Activated T-helper 2 cell treated with anti-CD3 and anti-CD28 coated beads, Interferon-gamma antibody, Interleukin-2, Interleukin-4, amounts not matched to agents 10 μg/mL and 5 μg/mL and 100 μg/mL, durations not matched to agents 14 hours and 24 hours and 36 hours (primary cell): ENCODE measurements at places on chromosomes 16 and 17. TPM values are rescaled to one million over a fixed set of nuclear protein-coding genes. Genes with fewer than 3 reads are reported as not detected.
A peak's percentile ranks its signal among the peaks of the same experiment; 100 is the strongest.

Gene SYT17
- 0.34 and 0.57 TPM in 2 replicates for total RNA-seq

Gene TEKT5
- not detected in 2 replicates for total RNA-seq

- no peaks in the 10 kb centered on the region for H3K36me3 ChIP-seq
- no peak overlapping the region for H3K27ac ChIP-seq
- peaks cover 40% of the 10 kb centered on the region for H3K27me3 ChIP-seq
- DNase-seq = no peak
- H3K4me1 ChIP-seq = no peaks in the 10 kb centered on the region
Measured at GRCh38 chr17:49465331-49465903, 29.7 kb upstream of the NGFR start.

- DNase-seq = no peak
- no peak overlapping the region for H3K4me3 ChIP-seq
- no peak overlapping the region for H3K27ac ChIP-seq
- H3K4me1 ChIP-seq = no peaks in the 10 kb centered on the region
- peaks cover 49% of the 10 kb centered on the region for H3K36me3 ChIP-seq
Measured at GRCh38 chr16:19708296-19709205, 9.5 kb downstream of the KNOP1 start.

Gene PRKCA
- total RNA-seq = 268 and 272 TPM in 2 replicates

DNA sequence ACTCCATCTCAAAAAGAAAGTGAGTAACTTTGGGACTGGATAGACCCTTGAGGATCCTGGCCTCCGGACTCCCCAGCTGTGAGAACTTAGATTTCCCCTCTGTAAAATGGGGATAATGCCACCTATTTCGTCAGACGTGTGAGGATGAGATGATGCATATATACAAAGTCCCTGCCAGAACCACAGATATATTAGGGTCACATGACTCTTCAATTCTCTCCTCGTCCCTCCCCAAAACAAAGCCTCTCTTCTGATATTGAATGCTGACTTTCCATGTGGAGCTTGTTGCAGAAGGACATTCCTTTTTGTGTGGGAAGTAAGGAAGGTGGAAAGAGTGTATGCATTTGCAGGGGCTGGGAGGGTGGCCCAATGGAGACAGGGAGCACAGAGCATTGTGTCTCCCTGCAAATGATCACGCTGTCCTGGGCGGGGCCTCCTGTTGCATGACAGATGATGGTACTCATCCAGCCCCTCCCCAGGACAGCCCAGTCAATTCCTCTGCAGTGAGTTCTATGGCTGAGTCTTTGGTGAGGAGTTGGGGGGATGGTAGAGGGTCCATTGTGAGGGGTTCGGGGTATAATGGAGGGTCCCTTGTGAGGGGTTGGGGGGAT, 35.1 kb upstream of the MGAT5B start:
- peaks cover 2% of the 10 kb centered on the region for H3K27me3 ChIP-seq
- no peak for DNase-seq
- H3K36me3 ChIP-seq = no peaks in the 10 kb centered on the region
- no peak overlapping the region for H3K4me3 ChIP-seq

GRCh38 chr16:28180655-28181460, 30.9 kb downstream of the XPO6 start:
- H3K4me1 ChIP-seq = peaks cover 65% of the 10 kb centered on the region
- no peak overlapping the region for H3K4me3 ChIP-seq
- H3K36me3 ChIP-seq = peaks cover 73% of the 10 kb centered on the region

Gene CNTNAP1
- 1.3 and 2.4 TPM in 2 replicates for total RNA-seq

- H3K4me1 ChIP-seq = no peaks in the 10 kb centered on the region
- DNase-seq = peak; percentile 25
- H3K27me3 ChIP-seq = no peaks in the 10 kb centered on the region
- no peak overlapping the region for H3K4me3 ChIP-seq
- no peak overlapping the region for H3K27ac ChIP-seq
Measured at GRCh38 chr16:46673320-46674013, 15.5 kb downstream of the VPS35 start.

- no peak for DNase-seq
- H3K4me1 ChIP-seq = peaks cover 2% of the 10 kb centered on the region
- no peak overlapping the region for H3K27ac ChIP-seq
- no peak overlapping the region for H3K4me3 ChIP-seq
Measured at GRCh38 chr16:85090181-85090580, 22.1 kb downstream of the CIBAR2 start.

Gene CCL22
- 32.5 and 34.3 TPM in 2 replicates for total RNA-seq

DNA sequence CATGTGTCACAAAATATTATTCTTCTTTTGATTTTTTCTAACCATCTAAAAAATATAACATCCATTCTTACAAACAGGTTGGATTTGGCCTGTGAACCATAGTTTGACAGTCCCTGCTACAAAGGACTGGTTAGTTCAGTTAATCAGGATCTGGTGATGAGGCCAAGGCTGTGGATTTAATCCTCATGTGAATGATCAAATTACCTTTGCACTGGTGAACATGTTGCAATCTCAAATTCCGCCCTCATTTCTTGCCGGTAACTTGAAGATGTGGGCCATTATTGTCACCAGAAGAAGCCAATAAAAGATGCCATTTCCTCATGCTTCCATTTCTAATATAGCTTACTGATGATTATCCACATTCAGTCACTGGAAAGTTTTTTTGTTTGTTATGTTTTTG, 35.3 kb upstream of the YPEL2 start:
- no peak for DNase-seq
- H3K4me1 ChIP-seq = no peaks in the 10 kb centered on the region
- no peak overlapping the region for H3K4me3 ChIP-seq
- H3K36me3 ChIP-seq = no peaks in the 10 kb centered on the region

Gene SLC52A1
- total RNA-seq = 0.14 TPM in 2 replicates

- no peak overlapping the region for H3K27ac ChIP-seq
- H3K4me3 ChIP-seq = no peak overlapping the region
- no peaks in the 10 kb centered on the region for H3K27me3 ChIP-seq
- no peak for DNase-seq
Measured at GRCh38 chr17:40568074-40568836, 3.0 kb upstream of the CCR7 start.

DNA sequence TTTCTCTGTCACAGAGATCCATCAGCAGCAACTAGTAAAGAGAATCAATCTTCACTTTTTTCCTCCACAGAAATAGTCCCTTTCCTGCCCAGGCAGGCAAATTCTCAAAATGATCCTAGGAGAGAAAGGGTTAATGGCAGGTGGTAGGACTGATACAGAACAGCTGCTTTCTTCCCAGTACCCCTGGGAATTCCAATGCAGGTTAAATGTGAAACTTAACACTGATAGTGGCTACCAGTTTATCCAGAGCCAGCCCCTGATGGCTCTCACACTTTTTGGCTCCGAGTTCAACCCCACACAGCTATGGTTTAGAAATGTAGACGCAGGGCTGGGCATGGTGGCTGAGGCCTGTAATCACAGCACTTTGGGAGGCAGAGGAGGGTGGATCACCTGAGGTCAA, 22.2 kb downstream of the MARVELD3 start:
- DNase-seq = no peak
- no peaks in the 10 kb centered on the region for H3K4me1 ChIP-seq
- H3K27me3 ChIP-seq = no peaks in the 10 kb centered on the region
- H3K27ac ChIP-seq = no peak overlapping the region

DNA sequence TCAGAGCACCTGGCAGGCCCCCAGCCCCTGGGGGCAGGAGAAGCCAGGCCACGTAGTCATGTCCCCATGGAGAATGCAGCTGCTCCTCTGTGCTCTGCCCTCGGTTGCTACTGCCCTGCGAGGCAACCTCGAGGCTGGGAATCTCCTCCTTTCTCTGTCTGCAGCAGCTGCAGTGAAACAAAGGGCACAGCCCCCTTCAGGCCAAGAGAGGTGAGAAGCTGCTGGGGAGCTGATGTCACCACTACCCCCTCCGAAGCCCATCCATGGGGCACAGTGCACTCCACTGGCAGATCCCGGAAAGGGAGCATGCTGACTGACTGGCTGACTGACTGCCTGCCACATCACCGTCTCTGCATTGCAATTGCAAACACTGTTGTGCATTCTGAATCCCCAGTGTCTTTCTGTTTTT, 103.7 kb downstream of the GRIN2A start:
- H3K4me1 ChIP-seq = no peaks in the 10 kb centered on the region
- no peak for DNase-seq
- no peak overlapping the region for H3K27ac ChIP-seq
- no peak overlapping the region for H3K4me3 ChIP-seq
- H3K27me3 ChIP-seq = no peaks in the 10 kb centered on the region

DNA sequence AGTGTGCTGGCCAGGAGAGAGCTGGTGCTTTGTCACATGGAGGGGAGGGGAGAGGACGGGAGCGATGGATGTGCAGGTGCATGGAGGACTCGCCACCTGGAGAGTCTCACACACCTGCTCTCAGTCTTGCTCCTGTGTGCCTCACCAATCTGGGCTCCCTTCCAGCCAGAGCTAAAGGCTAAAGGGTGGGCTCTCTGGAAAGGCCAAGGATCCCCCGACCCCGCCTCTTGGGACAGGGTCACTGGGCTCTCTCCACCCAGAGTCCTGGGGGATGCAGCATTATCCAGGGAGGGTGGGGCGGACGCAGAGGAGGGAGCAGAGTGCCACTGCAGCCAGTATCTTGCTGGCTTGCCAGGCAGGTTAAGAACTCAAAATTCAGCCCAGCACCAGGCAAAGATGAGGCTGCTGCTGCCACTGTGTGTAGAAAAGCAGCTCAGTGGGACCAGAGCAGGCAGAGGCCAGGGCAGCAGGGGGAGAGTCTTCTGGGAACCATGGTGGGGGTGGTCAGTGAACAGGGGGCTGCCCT, 5.4 kb upstream of the STAT5B start:
- no peak for DNase-seq
- H3K4me1 ChIP-seq = peaks cover 24% of the 10 kb centered on the region
- H3K4me3 ChIP-seq = no peak overlapping the region
- H3K27ac ChIP-seq = no peak overlapping the region
- H3K36me3 ChIP-seq = peaks cover 29% of the 10 kb centered on the region
- H3K27me3 ChIP-seq = no peaks in the 10 kb centered on the region

- H3K4me1 ChIP-seq = peaks cover 55% of the 10 kb centered on the region
- peaks cover 54% of the 10 kb centered on the region for H3K36me3 ChIP-seq
- H3K27me3 ChIP-seq = no peaks in the 10 kb centered on the region
- H3K4me3 ChIP-seq = no peak overlapping the region
Measured at GRCh38 chr17:82888583-82889495, 49.0 kb upstream of the ZNF750 start.

Gene MGAT5B
- total RNA-seq = 0.55 TPM in 2 replicates
